LoVo (cell line): ENCODE measurements at places on chromosomes 6 and 20.
A peak's percentile ranks its signal among the peaks of the same experiment; 100 is the strongest.

GRCh38 chr6:49506569-49507111 lies 6.9 kb downstream of the GLYATL3 start:
- DNase-seq: peak; percentile 63

- peak; percentile 41 for DNase-seq
These were observed 24.1 kb upstream of the ARFGEF2 start for GRCh38 chr20:48897305-48898010.

DNA sequence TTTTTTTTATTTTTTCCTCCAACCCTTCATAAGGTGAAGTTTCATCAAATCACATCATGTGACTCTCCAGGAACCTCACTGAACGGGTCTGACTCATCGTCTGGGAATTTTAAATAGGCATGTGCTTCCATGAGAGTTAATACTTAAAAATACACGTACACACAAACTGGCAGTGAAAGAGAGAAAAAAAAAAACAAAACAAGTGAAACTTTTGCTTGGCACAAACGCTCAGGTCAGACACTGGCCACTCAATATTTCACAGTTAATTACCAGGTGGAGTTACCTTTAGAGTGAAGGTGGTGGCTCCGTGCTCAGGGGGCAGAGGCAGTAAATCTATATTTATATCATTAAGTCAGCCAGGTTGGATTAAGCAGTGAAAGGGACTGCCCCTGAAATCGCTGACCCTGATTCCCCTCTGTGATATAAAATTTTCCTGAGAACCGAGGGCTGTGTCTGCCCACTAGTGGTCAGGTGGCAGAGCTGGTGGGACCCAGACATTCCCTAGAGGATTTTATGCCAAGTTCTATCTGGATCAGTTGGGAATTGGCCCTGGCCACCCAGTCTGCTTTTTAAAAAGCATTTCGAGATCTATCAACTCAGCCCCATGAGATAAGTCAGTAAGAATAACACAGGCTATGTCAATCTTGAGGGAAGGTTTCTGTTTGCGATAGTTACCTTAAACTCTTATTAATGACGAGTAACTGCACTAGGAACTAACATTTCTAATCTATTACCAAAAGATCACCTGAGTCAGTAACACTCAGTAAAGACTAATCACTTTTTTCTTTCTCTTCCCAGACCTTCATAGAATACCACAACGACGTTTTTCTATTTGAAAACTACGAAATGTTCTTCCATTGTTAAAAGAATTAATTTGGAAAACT lies 259.1 kb downstream of the HDGFL1 start:
- peak; percentile 86 for DNase-seq

- DNase-seq: peak; percentile 52
These were observed 45.7 kb downstream of the HNF4A start for GRCh38 chr20:44400970-44401769.

- DNase-seq: no peak
These were observed 68.3 kb downstream of the FHL5 start for GRCh38 chr6:96631248-96631647.

GRCh38 chr6:1613346-1613687 lies 3.6 kb downstream of the FOXC1 start:
- DNase-seq: no peak

- no peak for DNase-seq
These were observed 49.1 kb upstream of the CEP85L start for GRCh38 chr6:118700531-118700930.

DNA sequence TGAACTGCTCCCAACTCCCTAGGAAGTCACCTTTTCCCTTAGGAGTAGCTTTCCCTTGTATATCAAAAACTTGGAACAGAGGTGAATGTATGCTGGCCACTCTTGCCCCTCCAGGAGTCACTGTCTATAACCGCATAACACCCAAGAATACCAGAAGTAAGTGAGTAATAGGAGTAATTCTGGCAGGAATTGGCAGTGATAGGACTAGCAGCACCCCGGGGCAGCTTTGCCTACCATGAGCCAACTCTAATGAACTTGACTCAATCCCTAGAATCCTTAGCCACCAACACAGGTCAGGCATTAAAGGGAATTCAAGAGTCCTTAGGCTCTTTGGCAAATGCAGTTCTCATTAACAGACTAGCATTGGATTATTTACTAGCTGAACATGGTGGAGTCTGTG lies 28.8 kb upstream of the CD164 start:
- DNase-seq: no peak

GRCh38 chr20:38751360-38751976 lies 3.2 kb downstream of the ACTR5 start:
- peak; percentile 24 for DNase-seq

DNA sequence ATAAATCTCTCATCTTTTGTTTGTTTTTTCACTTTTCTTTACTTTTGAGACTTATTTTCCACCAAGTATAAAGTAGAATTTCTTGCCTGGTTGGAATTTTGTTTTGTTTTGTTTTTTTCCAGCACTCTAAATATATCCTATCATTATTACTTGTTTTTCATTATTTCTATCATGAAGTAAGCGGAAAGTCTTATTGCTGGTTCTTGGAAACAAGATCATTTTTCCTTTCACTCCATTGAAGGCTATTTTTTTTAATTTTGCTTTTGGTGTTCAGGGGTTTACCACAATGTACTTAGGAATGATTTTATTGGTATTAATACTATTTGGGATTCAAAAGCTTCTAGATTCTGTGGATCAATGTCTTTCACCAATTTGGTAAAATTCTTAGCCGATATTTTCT lies 190.1 kb downstream of the LAMA2 start:
- no peak for DNase-seq

- no peak for DNase-seq
These were observed 188.2 kb downstream of the ADGRG6 start for GRCh38 chr6:142489722-142490610.

DNA sequence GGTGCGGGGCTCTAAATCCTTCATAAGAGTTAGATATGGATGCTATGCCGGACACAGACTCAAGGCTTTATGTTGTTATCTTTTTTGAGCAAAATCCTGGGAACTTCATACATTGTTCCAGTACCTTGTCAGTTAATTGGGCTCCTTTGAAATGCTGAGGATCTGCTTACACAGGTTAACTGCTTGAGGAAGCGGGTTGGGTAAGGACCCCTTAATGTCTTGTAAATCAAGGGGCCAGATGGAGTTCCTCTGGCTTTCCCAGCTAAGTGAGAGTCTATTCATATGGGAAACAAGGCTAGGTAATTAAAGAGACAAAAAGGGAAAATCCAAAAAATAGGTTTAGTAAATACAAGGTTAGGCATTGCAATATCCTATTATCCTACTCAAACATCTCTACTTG lies 141.5 kb downstream of the OR2B2 start:
- no peak for DNase-seq

- peak; percentile 90 for DNase-seq
These were observed 4.0 kb upstream of the TUBB2B start for GRCh38 chr6:3231247-3232016.

DNA sequence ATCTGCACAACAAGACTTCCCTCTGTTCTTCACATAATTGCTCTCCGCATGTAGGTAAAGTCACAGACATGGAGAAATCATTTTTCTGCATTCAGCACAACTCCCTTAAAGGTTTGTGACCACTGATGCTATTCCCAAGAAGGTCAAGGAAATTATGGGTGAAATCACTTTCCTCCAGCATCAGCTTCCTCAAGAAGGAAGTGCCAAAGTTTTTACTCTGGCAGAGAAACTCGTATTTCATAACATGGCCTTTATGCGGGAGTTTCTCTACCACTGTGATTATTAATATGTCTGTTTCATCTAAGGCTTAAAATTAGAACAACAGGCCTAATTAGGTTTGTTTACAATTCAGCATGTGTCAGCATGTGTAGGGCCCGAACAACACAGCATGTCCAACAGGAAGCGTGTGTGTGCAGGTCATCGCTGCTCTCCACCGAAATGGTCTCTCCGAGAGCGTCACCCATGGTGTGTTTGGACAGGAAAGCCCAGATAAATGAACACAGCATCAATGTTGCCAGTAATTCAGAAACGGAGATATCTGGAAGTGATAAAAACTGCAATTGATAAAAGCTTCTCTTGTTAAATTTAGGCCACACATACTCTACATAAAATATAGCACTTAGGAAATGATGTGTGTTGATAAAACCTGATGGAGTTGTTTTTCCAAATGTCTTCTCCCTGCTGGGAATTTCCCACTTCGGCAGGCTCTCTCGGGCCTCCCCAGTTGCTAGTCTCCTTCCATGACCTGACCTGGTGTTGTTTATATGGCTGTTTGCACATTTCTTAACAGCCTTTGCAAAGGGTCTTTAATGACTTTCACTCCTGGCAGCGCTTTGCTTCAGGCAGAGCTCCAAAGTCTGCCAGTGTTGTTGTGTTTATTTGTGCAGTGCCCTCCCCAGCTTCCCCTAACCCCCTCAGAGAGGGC lies 265.1 kb upstream of the CEP162 start:
- no peak for DNase-seq

DNA sequence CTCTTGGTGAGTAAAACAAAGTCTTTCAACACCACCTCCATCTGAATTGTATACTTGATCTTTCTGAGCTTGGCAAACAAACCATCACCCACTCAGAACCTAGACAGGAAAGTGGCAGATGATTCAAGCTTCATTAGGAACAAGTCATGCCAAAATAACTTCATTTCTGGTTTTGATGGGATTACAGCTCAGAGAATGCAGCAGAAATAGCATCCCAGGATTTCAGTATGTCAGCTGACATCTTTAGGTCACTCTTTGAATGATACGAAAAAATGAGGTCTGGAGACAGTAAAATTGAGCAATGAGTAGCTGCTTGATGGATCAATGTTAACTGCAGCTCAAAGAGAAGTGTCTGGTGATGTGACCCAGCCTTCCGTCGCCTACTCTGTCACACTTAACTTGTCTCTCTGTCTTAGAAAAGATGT lies 92.4 kb downstream of the GJA10 start:
- no peak for DNase-seq

DNA sequence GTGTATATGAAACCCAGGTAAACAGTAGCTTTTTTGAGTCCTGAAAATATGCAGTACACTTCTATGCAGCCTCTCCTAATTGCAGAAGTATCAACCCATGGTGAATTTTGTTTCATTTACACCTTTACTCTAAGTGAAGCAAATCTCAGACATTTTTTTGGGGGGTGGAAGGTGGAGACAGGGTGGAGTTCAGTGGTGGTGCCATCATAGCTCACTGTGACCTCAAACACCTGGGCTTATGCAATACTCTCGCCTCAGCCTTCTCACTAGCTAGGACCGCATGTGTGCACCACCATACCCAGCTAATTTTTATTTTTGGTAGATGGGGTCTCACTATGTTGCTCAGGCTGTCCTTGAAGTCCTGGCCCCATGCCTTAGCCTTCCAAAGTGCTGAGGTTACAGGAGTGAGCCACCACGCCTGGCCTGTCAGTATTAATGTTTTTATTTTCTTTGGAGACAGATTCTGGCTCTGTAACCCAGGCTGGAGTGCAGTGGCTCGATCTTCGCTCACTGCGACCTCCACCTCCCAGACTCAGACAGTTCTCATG lies 80.3 kb downstream of the JARID2 start:
- no peak for DNase-seq

DNA sequence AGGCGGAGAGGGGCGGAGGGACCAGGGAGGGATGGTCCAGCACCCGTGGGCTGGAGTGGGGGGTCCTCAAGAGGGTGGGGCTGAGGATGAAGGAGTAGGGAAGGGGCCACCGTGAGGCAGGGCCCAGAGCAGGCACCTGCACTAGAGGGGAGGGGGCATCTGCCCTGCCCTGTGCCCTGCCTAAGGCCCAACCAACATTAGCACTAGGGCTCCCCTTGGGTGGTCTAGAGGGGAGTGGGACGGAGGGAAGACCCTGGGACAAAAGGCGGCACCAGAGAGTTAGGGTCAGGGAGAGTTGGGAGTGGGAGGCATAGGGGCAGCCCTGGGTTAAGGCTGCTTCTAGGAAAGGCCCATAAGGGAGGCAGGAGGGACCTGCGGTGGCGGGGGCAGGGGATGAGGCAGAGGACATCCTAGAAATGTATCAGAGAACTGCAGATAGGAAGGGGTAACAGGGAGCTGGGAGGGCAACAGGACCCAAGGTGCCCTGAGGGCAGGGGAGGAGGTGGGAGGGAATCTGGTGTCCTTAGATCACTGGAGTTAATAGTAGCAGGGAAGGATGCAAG lies 24.5 kb downstream of the HLA-F start:
- DNase-seq: no peak

- no peak for DNase-seq
These were observed 9.0 kb upstream of the AFDN start for GRCh38 chr6:167817729-167818128.

GRCh38 chr6:34947561-34947960 lies 58.5 kb downstream of the ANKS1A start:
- DNase-seq: no peak

GRCh38 chr6:159395609-159396008 lies 226.4 kb downstream of the FNDC1 start:
- no peak for DNase-seq

DNA sequence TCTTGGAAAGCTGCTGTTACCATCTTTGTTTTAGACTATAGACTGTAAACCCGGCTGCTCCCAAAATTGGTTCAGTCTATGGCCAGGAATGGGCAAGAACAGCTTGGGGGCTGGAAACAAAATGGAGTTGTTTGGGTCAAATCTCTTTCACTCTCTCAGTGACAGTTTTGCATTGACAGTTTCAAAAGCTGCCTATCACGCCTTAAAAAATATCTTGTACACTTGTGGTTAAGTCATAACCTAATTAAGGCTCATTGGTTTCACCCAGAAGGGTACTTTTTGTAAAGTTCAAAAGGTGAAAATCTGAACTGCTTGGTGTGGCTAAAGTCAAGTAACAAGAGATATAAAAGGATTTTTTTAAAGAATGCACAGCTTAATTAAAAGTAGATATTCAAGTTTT lies 76.1 kb upstream of the PRL start:
- no peak for DNase-seq

DNA sequence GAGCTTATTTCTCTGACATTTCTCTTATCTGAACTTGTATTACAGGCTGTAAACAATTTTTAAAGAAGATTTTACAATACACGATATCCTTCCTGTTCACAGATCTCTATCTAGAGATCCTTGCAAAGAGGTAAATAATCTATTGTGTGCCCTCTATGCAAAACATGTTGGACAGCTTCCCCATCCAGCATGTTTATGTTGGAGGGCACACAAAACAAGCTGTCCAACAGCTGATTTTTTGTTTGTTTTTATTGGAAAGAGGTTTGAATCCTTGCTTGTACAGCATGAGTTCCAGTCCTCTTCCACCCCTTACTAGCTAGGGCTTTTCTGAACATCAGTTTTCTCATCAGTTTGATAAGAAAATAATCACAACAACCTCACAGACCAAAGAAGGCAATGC lies 62.3 kb upstream of the SYNDIG1 start:
- DNase-seq: no peak
